ENCODE measurements at places on chromosomes 12 and 14. TPM values are rescaled to one million over a fixed set of nuclear protein-coding genes. Genes with fewer than 3 reads are reported as not detected.

Gene A2ML1
- polyA plus RNA-seq, result not detected

Gene MYO1H
- polyA plus RNA-seq, result 0.14 TPM

Gene BEGAIN
- polyA plus RNA-seq, result not detected

Gene ISCA2
- polyA plus RNA-seq, result 81.8 TPM

Gene LBHD2
- polyA plus RNA-seq, result not detected

Gene TEX22
- 0.16 TPM for polyA plus RNA-seq

Gene NOVA1
- not detected for polyA plus RNA-seq

Gene SPIC
- polyA plus RNA-seq, result not detected

Gene DHRS4
- polyA plus RNA-seq, result 23.8 TPM

Gene SDR9C7
- polyA plus RNA-seq, result not detected

Gene NKX2-1
- polyA plus RNA-seq, result not detected

Gene TROAP
- polyA plus RNA-seq, result 8.8 TPM

Gene CRIP1
- 2,243 TPM for polyA plus RNA-seq

Gene ADCK1
- polyA plus RNA-seq, result 3.8 TPM

Gene CLEC6A
- polyA plus RNA-seq, result not detected

Gene MGP
- 0.59 TPM for polyA plus RNA-seq
